ENCODE measurements at places on chromosomes 3 and 15.

DNA sequence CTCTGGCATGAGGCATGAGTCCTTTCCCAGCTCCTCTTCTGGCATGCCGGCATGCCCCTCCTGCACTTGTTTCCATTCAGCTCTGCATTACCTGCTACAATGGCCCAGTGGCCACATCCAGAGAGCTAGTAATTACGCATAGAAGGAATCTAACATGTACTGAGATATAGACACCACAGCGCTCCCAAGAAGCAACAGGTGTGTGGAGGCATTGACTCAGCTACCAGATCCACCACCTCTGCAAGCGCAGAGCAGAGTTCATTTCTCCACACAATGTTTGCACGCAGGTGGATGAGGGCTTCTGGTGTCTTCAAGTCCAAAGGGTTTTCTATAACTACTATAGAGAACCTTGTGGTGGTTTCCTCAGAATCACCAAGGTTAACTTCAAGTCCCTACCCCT, 4.2 kb downstream of the MOBP start:
- no peak for DNase-seq

DNA sequence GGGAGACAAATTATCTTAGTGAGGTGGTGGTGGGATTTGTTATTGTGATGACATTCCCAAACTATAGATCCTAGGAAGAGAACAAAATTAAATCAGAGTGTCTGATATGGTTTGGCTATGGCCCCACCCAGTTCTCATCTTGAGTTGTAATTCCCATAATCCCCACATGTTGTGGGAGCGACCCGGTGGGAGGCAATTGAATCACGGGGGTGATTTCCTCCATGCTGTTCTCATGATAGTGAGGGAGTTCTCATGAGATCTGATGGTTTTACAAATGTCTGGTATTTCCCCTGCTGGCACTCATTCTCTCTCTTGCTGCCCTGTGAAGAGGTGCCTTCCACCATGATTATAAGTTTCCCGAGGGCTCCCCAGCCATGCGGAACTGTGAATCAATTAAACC, 62.0 kb downstream of the RPL22L1 start:
- DNase-seq, result no peak

GRCh38 chr3:118208642-118209041, 826.0 kb downstream of the IGSF11 start:
- DNase-seq, result no peak

GRCh38 chr3:67790043-67790442, 135.6 kb upstream of the SUCLG2 start:
- DNase-seq, result peak; percentile 58

DNA sequence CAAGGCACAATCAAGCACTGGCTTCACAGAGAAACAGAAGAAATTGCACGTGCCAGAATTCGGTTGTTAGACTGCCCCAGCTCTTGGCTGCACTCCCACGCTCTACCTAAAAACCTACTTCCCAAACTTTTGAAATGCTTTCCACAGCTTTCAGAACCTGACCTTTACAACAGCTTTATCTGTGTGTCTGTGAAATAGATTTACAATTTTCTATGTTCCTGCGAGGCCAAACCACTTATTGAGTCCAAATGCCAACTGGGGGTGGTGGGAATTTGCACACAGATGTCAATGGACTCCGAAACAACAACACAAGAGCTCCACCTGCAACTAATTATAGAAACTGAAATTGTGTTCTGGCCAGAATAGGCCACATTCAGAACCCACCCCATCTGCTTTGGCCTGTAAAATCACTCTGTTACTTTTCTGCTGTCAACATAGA, 44.6 kb downstream of the ERC2 start:
- DNase-seq, result no peak

- DNase-seq, result no peak
Observed at GRCh38 chr3:157104928-157105652, 54.9 kb downstream of the CCNL1 start.

DNA sequence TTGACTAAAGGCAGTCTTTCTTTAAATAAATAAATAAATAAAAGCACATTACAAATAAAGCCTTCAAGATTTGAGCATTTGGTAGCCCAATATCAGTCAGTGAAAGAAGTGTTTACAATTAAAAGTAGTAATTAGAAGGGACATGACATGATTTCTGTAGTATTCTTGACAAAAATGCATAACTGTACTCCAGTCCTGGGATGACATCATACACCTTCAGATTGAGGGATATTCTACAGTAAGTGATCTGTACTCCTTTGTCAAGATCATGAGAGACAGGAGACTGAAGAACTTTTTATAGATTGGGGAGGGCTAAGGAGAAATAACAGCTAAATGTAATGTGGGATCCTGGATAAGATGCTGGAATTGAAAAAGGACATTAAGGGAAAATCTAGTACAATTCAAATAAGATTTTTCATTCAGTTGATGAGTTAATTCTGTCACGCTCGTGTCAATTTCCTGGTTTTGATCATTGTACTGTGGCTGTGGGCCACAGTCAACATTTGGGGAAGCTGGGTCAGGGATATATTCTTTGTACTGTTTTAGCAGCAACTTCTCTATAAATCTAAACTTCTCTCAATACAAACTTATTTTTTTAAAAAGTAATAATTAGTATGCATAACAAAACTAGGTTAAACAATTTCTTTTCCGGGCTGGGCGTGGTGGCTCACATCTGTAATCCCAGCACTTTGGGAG, 314.8 kb downstream of the PTPRG start:
- DNase-seq, result no peak

- DNase-seq, result no peak
Observed at GRCh38 chr15:43420435-43420834, 49.5 kb downstream of the TUBGCP4 start.

GRCh38 chr3:16455966-16456365, 57.5 kb downstream of the RFTN1 start:
- DNase-seq, result no peak

GRCh38 chr3:64111872-64112271, 88.6 kb upstream of the PSMD6 start:
- no peak for DNase-seq

DNA sequence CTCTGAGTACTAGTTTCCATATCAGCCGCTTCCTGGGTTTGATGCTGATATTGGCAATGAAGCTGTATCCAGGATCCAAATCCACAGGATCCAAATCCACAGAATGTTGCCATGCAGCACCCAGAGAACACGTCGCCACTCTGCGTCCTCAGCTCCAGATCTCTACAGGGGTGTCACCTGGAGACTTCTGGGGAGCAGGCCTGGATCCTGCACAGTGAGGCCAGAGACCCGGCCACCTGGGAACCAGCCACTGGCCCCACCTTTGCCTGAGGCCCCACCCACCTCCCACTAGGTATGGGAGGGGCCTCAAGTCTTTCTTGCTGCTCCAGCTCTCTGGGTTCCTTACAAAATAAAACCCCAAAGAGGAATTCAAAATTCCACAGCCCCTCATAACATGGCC, 123.9 kb downstream of the LRRK1 start:
- no peak for DNase-seq

GRCh38 chr3:42276141-42277132, 10.5 kb upstream of the CCK start:
- DNase-seq, result no peak

GRCh38 chr3:154105218-154105975, 15.8 kb upstream of the ARHGEF26 start:
- no peak for DNase-seq

DNA sequence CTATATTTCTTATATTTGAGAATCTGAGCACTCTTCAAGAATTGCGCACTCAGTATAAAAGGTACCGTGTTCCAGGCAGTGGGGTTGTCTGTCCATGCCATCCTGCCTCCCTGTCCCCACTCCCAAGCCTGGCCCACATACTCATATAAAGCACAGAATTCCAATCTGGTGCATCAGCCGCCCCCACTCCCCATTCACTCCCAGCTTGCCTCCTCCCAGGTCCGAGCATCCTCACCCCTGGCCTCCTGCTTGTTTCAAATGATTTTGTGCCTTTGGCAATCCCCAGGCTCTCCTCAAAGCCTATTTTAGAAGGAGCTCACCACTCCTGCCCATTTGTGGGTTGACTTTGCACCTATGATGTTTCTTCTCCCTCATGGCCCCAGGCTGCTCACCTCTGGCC, 22.2 kb upstream of the IGF1R start:
- DNase-seq, result no peak

DNA sequence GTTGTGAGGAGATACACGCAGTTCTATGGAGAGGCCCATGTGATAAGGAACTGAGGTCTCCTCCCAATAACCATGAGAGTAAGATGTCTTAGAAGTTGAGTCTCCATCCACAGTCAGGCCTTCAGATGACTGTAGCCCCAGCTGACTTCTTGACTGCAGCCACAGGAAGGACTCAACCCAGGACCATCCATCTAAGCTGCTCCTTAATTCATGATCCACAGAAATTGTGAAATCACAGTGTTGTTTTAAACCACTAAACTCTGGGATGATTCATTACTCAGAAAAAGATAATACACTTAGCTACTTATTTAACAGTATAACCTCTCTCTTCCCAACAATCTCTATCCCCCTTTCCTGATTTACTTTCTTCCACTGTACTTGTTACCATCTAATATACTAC, 173.3 kb downstream of the ALDH1A2 start:
- DNase-seq, result peak; percentile 65

DNA sequence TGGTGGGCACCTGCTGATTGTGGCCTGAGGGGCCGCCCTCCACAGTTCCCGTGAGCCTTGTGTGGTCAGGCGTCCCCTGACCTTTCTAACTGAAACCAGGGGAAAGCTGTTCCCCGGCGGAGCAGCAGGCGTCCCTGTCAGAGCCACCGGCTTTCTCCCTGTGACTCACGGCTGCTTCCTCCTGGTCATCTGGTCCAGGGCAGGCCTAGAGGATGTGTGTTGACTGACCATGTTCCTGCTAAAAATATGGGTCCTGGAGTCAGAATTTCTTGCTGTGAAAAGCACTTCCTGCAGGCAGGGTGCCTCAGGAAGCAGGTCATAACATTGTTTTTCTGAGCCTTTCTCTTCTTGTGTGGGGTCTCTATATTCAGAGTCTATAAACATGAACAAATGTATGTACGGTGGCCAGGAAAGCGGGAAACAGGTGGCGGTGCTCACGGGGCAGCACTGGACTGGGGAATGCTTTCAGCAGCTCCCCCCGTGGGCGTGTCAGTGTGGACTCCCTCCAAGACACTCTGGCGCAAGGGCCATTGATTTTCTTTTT, 38.4 kb upstream of the CGNL1 start:
- DNase-seq, result peak; percentile 51

DNA sequence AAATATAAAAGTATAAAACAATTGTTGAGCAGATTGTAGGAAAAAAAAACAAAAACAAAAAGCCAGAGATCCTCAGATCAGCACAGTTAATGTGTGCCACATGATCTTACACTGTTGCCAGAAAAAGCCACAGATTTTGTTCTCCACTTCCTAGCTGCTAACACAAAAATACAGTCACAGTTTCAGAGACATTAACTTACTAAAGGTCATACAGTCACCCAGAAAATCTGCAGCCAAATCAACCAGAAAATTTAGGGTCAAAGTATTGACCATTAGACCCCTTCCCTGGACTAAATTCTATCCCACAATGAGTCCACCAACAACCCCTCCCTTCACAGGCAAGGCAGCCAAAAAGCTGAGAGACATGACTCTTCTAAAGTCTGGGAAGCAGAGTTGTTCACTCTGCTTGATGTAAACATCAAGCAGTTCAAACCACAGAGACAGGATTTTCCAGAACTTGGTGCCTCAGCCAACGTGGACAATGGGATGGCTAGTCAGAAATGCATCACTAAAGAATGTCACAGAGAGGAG, 59.1 kb downstream of the SST start:
- peak; percentile 69 for DNase-seq

GRCh38 chr3:149385617-149386298, 8.3 kb upstream of the TM4SF1 start:
- DNase-seq, result no peak

DNA sequence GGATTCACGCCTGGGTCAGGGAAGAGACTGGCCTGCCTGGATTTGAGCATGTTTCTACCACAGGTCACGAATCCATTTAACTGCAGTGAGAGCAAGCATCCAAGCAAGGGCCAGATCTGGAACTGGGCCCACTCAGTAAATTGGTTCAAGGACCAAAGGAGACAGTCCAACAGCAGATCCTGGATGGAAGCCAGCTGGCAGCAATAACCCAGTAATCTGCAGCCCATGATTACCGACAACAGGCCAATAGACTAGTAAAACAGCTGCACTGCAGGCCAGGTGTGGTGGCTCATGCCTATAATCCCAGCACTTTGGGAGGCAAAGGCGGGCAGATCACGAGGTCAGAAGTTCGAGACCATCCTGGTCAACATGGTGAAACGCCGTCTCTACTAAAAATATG, 11.8 kb downstream of the SAMD7 start:
- DNase-seq, result peak; percentile 37

GRCh38 chr15:39392469-39393047, 188.3 kb upstream of the THBS1 start:
- no peak for DNase-seq

DNA sequence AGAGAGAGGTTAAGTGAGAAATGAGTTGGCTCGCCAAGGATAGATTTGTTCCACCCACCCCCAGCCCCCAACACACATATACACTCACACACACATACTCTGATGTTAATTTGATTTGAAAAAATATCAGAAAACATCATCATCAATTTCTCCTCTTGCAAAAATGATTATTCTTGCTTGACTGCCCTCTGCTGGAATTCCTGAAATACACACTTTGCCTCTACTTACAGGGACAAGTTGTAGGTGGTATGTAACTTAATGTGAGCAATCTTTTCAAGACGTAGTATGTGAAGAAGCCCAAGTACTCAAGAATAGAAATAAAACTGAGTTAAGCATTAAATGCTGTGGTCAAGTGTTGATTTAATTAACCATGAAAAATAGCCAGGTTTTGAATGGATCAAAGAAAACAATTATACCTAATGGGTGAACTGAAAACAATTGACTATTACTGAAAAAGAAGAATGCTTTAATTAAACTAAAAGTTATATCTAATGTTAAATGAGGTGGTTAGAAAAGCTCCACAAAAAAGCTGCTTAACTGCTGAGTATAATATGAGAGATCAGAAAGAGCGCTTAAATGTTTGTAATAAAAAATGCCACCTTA, 46.6 kb upstream of the MDFIC2 start:
- peak; percentile 43 for DNase-seq

- peak; percentile 18 for DNase-seq
Observed at GRCh38 chr3:161644891-161645635, 148.5 kb downstream of the OTOL1 start.

DNA sequence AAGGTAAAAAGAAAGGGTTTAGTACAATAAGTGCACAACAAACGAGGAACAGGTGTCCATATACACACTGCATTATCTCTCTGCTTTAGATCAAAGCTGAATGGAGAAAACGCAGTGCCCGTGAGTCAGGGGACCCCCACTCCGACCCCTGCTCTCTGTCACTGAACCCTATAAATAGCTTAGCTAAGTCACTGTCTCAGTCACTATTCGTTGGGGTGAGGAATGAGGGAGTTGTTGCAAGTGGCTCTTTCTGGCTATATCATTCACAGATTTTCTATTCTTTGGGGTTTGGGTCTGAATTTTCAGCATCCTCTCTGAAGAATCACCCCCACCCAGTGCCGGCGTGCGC, 458 bp upstream of the STAC start:
- DNase-seq, result no peak

GRCh38 chr3:110542552-110543150, 529.0 kb upstream of the NECTIN3 start:
- peak; percentile 5 for DNase-seq

GRCh38 chr3:181103605-181104004, 114.1 kb upstream of the DNAJC19 start:
- DNase-seq, result peak; percentile 18

GRCh38 chr3:126101521-126101982, 17.6 kb upstream of the SLC41A3 start:
- no peak for DNase-seq

Data from fibroblast of mammary gland (primary cell).